ENCODE measurements at places on chromosomes 6 and 20. TPM values are rescaled to one million over a fixed set of nuclear protein-coding genes. Genes with fewer than 3 reads are reported as not detected.
A peak's percentile ranks its signal among the peaks of the same experiment; 100 is the strongest.

DNA sequence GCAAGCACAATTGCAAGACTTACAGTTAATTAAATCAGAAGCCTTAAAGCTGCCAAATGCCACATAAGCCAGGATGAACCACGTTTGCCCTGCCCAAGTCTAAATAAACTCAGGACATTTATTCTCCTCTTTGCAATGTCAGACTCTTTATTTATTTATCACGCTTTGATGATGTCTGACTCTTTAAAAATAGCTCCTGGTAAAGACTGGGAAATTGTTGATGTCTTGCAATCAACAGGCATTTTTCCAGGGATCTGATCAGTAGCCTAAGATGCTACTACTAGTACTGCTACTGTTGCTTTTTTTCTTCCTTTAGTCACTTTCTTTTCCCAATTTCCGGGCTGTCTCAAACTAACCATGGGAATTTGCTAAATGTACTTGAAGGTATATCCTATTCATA, 365.8 kb upstream of the MARCKS start:
- DNase-seq = peak; percentile 26

The FABP7 gene
- total RNA-seq = not detected

DNA sequence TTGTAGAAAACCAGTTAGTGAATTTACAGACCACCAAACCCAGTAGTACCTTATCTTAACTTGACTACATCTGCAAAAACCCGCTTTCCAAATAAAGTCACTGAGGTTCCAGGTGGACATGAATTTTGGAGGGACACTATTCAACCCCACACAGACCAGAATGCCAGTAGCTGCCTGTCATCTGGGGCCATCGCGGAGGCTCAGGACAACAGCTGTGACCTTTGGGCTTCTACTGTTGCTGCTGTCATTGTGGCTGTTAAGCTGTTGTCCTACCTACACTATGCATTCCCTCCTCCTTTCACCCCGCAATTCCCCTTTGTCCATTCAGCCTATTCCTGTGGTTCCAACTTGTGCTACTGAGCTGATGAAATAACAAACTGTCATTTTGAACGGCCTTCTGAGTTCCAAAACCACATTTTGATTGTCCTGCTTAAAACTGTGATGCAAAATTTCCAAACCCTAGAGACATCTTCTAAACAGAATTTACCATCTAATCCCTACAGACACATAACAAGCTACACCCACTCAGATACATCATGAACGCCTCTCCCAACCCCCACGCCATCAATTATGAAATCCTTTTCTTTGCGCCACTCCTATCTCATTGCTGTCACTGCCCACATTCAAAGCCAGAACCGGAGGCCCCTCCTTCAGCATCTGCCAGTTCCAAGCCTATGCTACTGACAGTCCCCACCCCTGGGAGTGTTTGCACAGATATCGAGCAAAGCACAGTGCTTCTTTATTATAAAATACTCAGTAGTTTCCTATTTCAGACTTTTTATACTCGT, 125.0 kb downstream of the C6orf118 start:
- peak; percentile 94 for DNase-seq

DNA sequence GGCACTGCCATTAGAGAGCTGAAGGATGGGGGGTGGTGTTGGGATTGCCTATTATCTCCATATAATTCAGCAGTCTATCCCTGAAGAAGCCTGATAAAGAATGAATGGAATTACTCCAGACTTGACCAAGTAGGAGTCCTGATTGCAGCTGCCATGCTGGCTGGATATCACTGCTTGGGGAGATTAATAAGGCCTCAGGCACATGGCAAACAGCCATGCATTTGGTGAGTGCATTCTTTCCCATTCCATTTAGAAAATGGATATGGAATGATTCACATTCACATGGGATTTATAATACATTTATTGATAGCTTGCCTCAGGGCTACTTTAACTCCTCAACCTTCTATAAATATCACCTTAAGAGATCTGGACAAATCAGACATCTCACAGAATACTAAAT, 49.6 kb upstream of the HLA-A start:
- peak; percentile 17 for DNase-seq

DNA sequence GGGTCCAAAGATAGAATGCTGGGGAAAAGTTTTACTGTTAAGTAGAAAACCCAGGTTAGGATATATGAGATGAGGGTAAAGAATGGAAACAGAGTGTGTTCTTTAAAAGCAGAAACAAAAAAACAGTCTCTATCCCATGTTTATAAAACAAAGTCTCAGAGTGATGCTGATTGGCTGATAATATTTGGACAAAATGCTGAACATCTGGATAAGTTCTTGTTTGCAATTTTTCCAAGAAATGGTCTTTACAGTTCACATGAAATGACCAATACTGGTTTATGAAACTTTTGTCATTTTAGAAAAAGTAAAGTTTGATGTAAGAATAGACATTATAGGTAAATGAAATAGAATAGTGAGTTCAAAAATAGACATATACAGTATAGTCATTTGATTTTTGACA, 96.2 kb upstream of the EYS start:
- no peak for DNase-seq

DNA sequence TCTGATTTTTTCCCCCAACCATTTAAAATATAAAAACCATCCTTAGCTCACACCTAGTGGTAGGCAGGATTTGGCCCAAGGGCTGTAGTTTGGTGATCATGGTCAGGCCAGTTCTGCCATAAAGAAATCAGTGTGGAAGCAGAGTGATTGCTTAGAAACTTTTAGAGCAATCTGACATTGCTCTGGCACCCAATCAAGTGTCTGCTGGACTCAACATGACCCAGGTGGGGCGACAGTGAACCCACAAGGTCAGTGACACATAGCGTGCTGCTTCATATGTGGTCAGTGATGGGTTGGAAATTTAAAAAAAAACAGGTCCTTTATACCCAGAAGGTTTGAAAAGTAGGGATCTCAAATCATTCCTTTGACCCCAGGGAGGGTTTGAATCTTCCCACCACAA, 107.9 kb downstream of the BANF2 start:
- DNase-seq = no peak

DNA sequence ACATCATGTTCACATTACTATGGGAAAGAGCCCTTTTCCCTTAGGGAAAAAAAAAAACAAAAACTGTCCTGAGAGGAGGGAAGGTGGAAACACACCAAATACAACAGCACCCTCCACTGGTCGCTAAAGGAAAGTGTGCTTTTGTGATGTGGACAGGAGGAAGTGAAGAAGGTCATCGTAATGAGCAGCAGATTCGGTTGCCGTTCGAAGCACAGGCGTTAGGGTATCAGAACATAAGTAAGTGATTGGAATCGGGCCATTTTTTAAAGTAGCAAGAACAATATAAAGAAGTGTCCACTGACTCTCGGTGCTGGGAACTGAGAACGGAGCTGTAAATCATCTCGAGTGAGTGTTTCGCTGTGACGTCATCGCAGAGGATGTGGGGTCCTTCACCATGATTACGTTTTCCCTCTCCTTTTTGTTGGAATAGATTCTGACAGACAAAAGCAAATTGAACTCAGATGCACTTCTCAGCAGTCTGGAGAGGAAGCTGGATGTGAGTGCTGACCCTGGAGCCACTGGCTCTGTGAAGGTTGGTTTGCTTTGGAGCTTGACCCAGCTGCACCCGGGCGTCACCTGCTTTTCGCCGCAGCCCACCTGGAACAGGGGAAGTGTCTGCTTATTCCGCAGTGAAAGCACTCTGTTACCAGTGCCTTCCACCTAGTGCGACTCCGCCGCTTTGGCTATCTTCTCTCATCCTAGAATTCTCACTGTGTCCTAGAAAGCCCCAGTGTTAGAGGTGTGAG, 203.6 kb upstream of the GMDS start:
- peak; percentile 70 for DNase-seq

The KIF3B gene
- total RNA-seq = 12.9 TPM

The ANKRD6 gene
- not detected for total RNA-seq

The SEL1L2 gene
- not detected for total RNA-seq

GRCh38 chr20:52923123-52923937, 48.8 kb upstream of the TSHZ2 start:
- DNase-seq = peak; percentile 86

The SLC24A3 gene
- not detected for total RNA-seq

DNA sequence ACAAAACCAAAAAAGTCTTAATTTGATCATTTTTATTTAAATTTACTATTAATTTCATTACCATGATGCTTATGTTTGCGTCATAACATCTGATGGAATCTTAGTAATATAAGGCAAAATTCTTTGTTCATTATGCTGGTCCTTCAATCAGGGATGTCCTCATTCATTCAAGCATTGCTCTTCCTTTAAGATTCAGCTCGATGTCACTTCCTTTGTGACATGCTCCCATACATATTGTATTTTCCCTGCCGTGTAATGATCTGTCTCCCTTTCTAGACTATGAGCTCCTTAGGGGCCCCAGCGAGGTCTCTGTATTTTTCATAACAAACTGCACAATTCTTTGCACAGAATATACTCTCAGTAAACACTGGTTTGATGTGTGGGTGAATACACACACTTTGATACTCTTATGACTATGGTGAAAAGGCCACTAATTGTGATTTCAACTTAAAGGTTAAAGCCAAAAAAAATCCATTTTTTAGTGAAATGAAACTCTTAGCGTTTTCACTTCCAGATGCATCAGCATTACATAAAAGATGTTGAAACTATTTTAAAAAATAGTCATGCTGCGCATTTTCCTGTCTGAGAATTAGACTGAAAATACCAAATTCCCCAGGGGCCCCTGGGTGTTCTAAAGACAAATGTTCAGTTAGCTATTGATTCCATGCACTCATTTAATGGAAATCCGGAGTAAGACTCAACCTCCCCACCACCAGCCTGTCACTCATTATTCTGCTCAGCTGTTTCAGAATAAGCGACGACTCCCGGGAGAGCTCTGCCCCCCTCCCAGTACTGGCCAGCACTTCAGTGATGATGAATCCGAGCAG, 169.7 kb downstream of the ATXN1 start:
- no peak for DNase-seq

DNA sequence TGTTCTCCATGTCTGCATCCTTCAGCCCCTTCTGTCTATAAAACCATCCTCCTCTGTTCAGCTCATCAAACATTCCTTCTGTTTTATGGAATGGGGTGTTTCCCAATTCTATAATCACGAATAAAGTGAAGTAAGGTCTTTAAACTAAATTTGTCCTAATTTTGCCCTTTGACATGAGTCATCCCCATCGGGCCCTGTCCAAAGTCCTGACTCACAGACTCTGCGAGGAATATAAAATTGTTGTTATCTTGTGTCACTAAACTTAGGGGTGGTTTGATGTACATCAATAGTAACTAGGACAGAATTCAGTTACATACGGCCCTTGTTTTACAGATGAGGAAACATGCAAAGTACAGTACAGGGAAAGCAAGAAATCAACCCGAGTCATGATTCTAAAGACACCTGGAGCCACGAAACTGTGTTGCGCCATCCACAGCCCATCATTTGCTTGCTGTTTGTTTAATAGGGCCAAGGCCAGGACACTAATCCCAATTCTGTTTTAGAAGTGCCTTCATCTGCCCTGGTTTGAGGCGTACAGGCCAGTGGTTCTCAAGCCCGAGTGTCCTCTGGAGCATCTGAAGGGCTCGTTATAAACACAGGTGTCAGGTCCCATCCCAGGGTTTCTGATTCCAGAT, 2.8 kb downstream of the ACSS1 start:
- DNase-seq = no peak

GRCh38 chr20:56996533-56996932, 269.9 kb downstream of the BMP7 start:
- no peak for DNase-seq

The POFUT1 gene
- 42.4 TPM for total RNA-seq

The MDC1 gene
- total RNA-seq = 8.4 TPM

DNA sequence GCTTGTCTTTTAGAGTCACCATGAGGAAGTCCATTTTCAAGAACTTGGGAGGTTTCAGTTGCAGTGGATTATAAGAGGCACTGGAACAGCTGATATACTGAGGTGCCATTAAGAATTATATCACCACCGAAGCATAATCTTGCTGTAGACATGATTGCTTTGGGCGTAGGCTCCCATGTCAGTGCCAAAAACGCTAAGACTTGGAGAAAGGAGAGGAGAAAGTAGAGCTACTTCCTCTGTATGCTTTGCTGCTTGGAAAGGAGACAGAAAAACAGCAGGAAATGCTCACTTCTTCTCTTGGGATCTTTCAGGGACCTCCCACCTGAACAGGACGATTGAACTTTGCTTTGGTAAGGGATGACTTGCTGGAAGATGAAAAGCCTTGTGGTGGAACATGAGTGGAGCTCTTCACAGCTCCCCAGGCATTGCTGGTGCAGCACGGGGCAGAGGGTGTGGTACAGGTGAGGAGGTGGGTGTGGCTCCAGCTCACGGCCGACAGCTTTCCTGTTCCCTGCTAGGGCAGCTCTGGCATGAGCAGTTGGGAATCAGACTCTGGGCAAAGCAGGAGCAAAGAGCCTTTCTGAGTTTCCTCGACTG, 190.4 kb upstream of the JAG1 start:
- no peak for DNase-seq

GRCh38 chr6:5172897-5173474, 87.8 kb downstream of the LYRM4 start:
- DNase-seq = no peak

- DNase-seq = no peak
Measured at GRCh38 chr6:118504611-118505010, 43.5 kb upstream of the PLN start.

DNA sequence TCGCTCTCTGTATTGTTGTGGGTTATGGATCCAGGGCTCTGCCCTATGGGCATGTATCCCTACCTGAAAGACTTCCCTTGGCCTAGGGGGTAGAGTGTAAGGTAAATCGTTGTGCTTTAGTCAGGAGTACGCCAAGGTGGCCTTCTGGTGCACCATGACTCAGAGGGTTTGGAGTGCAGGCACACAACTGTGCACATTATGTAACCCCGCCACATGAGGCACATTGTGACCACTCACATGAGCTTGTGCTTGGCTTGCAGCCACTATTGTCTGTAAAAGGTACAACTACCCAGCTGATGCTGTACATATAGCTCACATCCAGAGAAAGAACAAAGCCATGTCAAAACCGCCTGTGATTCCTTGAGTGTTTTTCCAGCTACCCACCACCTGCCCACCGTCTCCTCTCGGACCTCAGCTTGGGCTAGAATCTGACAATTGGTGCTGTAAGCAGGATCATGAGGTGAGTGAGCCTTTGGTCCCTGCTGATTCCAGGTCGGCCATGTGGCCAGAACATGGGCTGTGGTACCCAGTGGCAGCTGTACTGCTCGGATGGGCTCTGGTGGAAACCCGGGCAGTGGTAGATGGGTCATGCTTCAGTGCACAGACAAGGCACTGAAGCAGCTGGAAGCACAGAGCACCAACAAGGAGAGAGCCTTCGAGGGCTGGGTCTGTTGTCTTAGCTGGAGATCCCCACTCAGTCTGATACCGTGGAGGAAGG, 33.8 kb downstream of the HDDC2 start:
- DNase-seq = no peak

The TGM3 gene
- total RNA-seq = 5.3 TPM

GRCh38 chr6:159945801-159946392, 23.0 kb upstream of the IGF2R start:
- no peak for DNase-seq

DNA sequence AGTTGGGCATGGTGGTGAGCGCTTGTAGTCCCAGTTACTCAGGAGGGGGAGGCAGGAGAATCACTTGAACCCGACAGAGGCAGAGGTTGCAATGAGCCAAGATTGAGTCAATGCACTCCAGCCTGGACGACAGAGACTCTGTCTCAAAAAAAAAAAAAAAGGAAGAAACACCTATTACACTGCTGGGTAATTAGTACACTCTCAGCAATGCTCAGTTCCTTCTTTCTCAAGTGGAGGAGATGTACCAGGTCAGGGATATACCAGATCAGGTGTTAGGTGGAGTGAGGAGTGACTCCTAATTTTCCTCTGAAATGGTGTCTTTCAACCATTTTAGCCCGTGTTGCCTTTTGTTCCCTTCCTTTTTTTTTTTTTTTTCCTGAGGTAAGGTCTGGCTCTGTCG, 30.0 kb upstream of the UBR2 start:
- no peak for DNase-seq

The PTPRT gene
- not detected for total RNA-seq

GRCh38 chr6:163956571-163957407, 542.3 kb downstream of the QKI start:
- DNase-seq = peak; percentile 83
